ENCODE measurements at places on chromosomes 5 and 9. TPM values are rescaled to one million over a fixed set of nuclear protein-coding genes. Genes with fewer than 3 reads are reported as not detected.

Gene ACSL6
- total RNA-seq: 5.8 TPM

Gene LHX6
- 0.16 TPM for total RNA-seq

Gene ADAMTS12
- not detected for total RNA-seq

Gene FRMPD1
- not detected for total RNA-seq

Gene S1PR3
- total RNA-seq: 0.23 TPM

Gene ZNF354C
- total RNA-seq: 6.6 TPM

Gene OR2S2
- total RNA-seq: not detected

Gene COL15A1
- not detected for total RNA-seq

Gene ORM2
- total RNA-seq: not detected

Gene TIMD4
- total RNA-seq: 1.3 TPM

Gene TMEM8B
- total RNA-seq: 3.1 TPM

Gene MLANA
- total RNA-seq: not detected

Gene FAM200C
- 0.48 TPM for total RNA-seq

Gene SELENOP
- total RNA-seq: not detected

Gene PRDM9
- not detected for total RNA-seq

Gene DNLZ
- 26.2 TPM for total RNA-seq

Gene ERCC8
- 10.2 TPM for total RNA-seq

Gene ATG10
- 9.3 TPM for total RNA-seq

Gene ABL1
- 37.9 TPM for total RNA-seq

Gene TNC
- 0.90 TPM for total RNA-seq

Gene LAMC3
- total RNA-seq: 0.91 TPM

Gene DNM1
- total RNA-seq: 0.58 TPM

Gene RASEF
- total RNA-seq: not detected

Gene FAM221B
- total RNA-seq: not detected

Gene BTNL9
- 0.12 TPM for total RNA-seq

Gene GMCL2
- total RNA-seq: not detected

Gene PLAC8L1
- total RNA-seq: not detected

Gene NR5A1
- total RNA-seq: not detected

Gene ABITRAM
- total RNA-seq: 12.5 TPM

Gene CYFIP2
- total RNA-seq: 324 TPM

Data from activated naive CD8-positive, alpha-beta T cell treated with anti-CD3 and anti-CD28 coated beads for 36 hours (primary cell).